NCI-H510A treated with DMSO at 0.1 percent for 48 hours (cell line): ENCODE measurements at places on chromosomes 4 and X.

DNA sequence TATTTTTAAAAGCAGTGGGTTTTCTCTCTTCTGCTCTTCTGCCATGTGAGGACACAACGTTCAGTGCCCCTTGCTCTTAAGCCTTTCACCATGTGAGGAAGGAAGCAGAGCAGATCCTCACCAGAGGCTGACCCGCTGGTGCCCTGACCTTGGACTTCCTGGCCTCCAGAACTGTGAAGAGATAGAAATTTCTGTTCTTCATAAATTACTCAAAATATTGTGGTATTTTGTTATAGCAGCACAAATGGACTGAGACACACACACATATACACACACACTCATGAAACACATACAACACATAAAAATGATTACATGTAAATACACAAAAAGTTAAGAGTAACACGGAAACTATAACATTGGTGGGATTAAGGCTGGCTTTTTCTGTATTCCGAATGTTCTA is 244.8 kb upstream of the NOCT start:
- DNase-seq = no peak

- DNase-seq = no peak
Observed at GRCh38 chr4:47106561-47106960, 75.2 kb downstream of the GABRB1 start.

DNA sequence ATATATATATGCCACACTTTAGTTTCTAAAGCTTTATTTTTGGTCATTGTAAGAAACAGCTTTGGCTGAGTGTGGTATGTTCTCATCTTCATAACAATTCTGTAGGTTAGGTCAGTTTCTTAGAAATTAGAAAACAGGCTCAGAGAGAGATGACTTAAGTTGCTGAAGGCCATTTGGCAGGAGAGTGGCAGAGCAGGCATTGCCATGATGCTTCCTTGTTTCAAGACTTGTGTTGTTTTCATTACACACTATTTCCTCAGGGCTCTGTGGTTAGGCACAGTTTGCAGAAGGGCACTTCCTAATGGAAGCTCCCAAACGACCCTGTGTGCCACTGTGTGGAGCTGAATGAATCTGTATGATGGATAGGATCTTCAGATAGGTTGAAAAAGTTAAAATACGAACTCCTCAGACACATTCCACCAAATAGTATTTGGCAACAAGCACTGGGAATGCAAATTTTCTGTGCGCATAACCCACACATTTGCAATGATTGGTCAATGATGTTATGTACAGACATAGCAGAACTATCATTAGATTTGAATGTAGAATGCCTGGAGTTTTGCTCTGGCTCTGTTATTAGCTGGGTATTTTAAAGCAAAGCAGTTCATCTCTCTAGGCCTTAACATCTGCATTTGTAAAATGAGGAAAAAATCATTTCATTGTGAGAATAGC is 274.3 kb upstream of the HS3ST1 start:
- no peak for DNase-seq

DNA sequence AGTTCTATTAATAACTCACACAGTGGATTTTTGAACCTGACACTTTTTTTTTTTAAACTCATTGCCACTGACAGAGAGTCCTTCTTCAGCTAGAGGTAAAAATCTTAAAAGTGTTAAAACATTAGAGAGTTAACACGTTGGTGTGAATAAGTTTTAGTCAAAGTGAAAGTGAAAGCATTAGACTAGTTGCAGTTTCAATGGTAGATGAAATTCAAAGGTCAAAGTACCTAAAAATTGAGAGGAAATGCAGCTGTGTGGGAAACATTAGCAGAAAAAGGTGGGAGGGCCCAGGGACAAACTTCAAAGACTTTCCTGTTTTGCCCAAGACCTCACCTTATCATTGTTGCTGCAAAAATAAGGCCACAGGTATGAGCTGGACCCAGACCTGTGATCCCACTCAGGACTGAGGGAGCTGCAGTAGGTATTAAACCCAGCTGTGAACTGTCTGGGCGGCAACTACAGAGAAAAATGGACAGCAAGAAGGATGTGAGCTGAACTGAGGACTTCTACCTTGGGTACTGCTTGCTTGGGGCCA is 17.6 kb upstream of the GABRA4 start:
- DNase-seq = no peak

DNA sequence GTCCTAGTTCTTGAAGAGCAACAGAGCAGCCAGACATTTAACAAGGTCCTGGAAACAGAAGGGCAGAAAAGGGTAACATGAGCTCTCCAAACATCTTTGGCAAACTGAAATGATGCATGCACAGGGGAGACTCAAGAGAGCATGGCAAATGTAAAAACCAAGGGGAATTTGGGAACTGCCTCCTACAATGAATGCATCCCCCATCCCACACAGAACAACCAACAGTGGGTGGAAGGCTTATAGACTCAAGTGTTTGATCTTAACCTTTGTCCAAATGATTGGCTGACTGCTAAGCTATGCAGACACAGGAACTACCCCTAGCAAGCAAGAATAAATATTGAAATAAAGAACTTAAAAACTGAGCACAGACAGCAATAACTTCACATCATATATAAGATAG is 74.4 kb downstream of the CENPC start:
- DNase-seq = no peak

- no peak for DNase-seq
Observed at GRCh38 chr4:123587983-123588494, 191.4 kb downstream of the SPRY1 start.

DNA sequence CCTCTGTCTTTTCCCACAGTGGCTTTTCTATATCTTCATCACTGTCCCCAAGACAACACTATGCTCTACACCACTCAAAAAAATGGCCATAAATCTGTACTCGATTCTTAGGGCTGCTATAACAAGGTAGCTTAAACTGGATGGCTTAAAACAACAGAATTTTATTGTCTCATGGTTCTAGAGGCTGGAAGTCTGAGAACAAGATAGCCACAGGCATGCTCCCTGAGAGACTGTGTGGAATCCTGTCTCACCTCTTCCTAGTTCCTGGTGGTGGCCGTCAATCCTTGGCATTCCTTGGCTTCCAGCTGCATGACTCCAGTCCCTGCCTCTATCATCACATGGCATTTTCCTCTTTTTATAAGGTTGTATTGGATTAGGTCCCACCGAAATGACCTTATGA is 70.7 kb upstream of the DCLK2 start:
- DNase-seq = no peak

- DNase-seq = peak; percentile 25
Observed at GRCh38 chr4:24668956-24669355, 84.6 kb upstream of the DHX15 start.

DNA sequence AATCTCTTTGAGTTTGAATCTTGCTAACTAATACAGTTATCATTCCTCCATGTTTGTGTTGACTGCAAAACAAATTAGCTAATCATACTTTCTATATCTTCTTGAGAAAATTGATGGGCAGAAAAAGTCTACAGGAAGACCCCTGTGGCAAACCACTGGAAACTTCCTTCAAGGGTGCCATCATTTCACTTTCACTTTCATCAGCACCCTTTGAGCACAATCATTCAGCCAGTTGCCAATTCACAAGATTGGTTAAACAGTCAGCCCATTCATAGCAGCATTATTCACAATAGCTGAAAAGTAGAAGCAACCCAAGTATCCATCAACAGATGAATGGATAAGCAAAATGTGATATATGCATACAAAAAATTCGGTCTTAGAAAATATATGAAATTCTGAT is 101.5 kb downstream of the CCDC160 start:
- DNase-seq = no peak

- peak; percentile 35 for DNase-seq
Observed at GRCh38 chr4:185463541-185463940, 8.0 kb downstream of the CCDC110 start.

DNA sequence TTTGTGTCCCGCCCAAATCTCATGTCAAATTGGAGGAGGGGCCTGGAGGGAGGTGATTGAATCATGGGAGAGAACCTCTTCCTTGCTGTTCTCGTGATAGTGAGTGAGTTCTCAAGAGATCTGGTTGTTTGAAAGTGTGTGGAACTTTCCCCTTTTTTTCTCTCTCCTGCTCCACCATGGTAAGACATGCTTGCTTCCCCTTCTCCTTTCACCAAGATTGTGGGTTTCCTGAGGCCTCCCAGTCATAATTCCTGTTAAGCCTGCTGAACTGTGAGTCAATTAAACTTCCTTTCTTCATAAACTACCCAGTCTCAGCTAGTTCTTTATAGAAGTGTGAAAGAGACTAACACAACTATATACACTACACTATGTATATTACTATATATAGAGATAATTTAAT is 697.8 kb upstream of the HS3ST1 start:
- DNase-seq = no peak

DNA sequence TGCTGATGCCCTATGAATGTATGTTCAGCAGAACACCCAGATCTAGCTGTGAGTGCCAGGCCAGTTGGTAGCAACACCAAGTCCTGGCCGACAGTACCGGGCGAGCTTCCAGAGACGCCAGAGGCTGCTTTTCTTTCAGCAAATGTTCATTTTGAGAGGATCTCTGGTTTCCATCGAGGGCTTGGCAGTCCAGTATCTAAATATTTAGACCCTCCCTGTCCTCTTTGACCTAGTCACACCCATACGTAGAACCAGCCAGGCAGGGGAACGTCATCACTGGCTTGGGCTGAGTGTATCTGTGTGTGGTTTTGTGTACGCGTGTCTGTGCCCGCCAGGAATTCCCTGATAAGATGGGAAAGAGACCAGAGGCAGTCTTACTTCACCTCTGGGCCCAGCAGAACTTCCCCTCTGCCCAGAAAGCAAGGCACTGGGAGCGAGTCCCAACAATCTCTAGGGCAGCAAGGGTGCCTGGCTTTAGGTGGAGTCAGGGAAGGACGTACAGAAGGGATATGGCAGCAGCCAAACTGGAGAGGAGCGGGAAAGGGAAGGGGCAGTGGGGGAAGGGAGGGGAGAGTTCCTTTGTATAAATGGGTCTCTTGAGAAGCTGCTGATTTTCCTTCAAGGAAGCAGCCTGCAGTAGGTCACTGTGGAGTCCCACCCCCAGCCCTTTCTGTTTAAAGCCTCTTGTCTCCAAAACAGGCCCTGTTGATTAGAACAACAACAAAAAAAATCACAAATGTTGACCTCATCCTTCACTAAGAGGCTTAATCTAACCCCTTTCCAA is 15.0 kb upstream of the ELF4 start:
- no peak for DNase-seq

- no peak for DNase-seq
Observed at GRCh38 chr4:38603652-38604051, 60.3 kb upstream of the KLF3 start.

DNA sequence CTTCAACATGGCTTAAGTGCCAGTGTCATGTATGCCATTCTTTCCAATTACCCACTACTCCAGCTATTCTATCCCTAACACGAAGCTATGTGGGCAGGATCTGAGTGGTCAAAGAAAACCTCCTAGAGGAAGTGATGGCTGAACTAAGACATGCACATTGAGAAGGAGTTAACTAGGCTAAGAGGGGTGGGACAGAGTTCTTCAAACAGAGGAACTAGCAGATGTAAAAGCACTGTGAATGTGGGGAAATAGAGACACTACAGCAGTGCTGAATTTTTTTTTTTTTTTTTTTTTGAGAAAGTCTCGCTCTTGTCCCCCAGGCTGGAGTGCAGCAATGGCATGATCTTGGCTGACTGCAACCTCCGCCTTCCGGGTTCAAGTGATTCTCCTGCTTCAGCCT is 6.2 kb downstream of the JCHAIN start:
- no peak for DNase-seq

DNA sequence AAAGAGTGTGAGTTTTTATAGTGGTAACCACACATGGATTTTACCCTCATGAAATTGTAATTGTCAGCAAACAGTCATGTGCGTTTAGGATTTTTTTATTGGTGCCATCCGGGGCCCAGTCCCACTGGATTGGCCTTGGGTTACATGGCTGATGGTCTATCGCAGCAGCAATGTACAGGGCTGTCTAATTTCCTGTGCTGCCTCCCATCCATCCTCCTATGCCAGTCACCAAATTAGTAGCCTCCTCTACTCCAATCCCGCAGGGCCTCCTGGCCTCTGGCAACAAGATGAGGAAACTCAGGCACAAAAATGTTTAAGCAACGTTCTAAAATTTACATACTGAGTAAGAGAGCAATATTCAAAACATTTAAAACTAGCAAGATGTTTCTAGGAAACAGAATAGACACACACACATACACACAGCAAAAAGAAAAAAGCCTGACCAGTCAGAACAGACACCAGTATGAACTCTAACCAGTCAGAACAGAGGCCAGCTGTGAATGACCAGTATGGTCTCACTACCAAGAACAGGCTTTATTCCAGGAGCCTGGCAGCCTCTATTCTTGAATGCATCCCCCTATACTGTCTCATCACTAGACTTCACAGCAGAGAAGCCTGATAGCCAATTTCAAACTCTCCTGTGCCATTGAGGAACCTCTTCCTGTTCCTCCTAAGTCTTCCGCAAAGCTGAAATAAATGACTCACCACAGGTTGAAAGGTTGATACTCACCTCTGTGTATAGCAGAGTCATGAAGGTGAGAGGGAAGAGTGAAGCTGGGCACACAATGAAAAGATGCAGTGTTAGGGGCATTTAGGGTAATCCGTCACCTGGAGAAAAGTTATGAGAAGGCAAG is 42.6 kb downstream of the CHRNA9 start:
- DNase-seq = no peak

DNA sequence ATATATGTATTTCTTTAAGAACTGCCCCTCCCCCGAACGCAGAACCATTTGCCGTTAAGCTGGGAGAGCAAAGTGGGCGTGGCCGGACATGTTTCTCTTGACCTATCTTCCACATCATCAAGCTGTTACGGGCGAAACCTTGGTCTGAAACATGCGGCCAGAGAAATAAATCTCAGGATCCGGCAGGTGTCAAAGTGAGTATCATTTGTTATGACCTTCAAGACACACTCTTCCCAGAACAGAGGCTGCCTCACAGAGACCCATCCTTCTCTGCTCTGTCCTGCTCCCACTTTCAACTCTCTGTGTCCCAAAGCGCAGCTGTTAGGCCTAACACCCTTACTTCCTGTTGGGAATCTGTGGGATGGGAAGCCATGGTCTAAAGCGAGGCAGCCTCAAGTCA is at the start of gene MAGEB18:
Gene MAGEB18, plus strand, starts transcription at position 70 of the 400 bp plus-strand sequence. CDS start 643 bp downstream, outside the sequence.
- no peak for DNase-seq

- DNase-seq = no peak
Observed at GRCh38 chr4:33088713-33089112, 2368.5 kb downstream of the PCDH7 start.

DNA sequence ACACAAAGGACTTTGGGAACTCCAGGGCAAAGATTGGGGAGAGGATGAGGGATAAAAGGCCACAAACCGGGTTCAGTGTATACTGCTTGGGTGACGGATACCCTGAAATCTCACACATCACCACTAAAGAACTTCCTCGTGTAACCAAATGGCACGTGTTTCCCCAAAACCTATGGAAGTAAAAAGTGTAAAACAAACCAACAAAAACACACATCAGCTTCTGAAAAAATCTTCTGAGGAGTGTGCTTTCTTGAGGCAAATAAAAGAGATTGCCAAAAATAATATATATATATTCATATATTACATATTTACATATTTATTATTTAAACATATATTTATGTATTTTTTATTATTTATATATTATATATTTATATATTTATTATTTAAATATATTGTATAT is 3.9 kb downstream of the P2RY8 start:
- no peak for DNase-seq

- DNase-seq = no peak
Observed at GRCh38 chr4:41814565-41814964, 66.0 kb upstream of the PHOX2B start.
